ENCODE measurements at places on chromosomes 5 and 9.

DNA sequence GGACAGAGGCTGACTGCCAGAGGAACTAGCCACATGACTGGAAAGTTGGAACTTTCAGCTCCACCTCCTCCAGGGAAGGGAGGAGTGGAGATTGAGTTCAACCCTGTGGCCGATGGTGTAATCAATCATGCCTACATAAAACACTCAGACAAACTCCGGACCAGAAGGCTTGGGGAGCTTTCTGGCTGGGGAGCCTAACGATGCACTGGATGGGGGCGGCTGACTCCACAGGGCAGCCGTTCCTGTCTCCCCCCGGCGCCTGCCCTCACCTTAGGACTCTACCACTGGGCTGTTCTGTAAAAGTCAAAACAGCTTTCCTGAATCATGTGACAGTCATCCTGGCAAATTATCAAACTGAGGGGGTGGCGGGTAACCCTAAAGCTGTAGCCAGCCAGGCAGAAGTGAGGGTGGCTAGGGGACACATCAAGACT, 58.0 kb downstream of the GOLM1 start:
- DNase-seq = no peak

DNA sequence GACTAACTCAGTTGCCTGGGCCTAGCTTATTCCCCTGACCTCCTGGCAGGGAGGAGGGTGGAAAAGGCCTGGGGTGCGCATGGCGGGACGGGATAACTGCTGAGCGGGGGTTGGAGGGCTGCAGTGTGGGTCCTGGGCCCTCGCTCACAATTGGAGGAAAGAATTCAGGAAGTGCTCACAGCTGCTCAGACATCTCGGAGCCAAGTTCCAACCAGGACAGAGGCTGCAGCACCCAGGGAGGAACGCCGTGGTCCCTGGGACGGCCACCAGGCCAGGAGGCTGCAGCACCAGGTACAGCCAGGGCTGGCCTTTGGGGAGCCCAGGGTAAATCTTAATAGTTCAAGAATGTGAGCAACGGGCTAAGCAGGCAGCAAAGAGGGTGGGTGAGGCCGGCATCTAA, at the start of gene SPAAR:
TSS of gene SPAAR (plus strand) at position 217 of the 400 bp plus-strand sequence. CDS start 974 bp downstream, outside the sequence.
- no peak for DNase-seq

GRCh38 chr9:15834541-15834940, 281.7 kb downstream of the CCDC171 start:
- DNase-seq = no peak

GRCh38 chr9:98807814-98808195, 335 bp downstream of the GALNT12 start:
- DNase-seq = no peak

GRCh38 chr9:124202447-124202971, 55.2 kb upstream of the NEK6 start:
- peak; percentile 86 for DNase-seq

- DNase-seq = no peak
Observed at GRCh38 chr5:132211787-132212186, 15.9 kb downstream of the P4HA2 start.

GRCh38 chr5:179199246-179199645, 139.1 kb downstream of the ZNF354C start:
- no peak for DNase-seq

GRCh38 chr5:72556351-72557166, 49.3 kb upstream of the ZNF366 start:
- DNase-seq = peak; percentile 2

DNA sequence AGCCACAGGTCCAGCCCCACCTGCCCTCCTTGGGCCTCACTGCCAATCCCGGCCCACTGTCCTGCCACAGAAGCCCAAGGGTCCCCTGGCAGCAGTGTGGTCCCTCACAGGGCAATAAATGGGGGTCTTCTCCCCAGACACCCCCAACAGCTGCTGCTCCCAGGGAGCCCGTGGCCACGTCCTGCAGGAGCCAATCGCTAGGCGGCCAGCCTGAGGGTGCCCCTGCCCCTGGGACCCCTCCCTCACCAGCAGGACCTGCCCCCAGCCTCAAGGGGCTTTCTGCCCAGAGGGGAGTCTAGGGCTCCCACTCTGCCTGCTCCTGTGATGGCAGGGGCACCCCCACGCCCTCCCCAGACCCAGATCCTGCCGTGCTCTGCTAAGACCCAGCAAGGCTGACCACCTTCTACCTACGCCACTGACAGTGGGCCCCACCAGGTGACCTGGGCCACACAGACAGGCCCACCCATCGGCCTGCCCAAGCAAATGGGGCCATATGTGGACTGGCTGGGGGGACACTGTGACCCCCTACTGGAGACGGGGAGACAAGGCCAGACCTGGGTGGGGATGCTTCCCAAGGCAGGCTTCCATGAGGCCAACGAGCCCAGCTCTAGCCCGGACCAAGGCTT, 17.0 kb downstream of the NOTCH1 start:
- DNase-seq = no peak

DNA sequence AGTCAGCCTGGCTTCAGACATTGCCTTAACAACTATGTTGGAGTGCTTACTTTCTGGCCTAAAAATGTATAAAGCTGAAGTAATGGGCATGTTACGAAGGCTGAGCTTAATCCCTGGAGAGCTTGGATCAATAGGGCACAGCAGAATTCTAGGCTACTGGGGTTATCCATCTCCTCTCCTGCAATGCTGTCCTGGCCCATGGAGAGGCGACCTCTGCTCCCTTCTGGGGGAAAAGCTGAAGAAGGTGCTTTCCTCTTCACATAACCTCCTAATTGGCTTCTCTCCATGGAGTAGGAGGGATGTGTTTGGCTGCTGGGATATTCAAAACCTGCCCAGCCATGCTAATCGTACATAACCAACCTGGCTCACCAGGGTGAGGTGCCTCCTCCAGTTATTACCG, 403.5 kb downstream of the DMRT2 start:
- no peak for DNase-seq

- peak; percentile 4 for DNase-seq
Observed at GRCh38 chr9:100473276-100474081, 530 bp downstream of the TMEFF1 start.

DNA sequence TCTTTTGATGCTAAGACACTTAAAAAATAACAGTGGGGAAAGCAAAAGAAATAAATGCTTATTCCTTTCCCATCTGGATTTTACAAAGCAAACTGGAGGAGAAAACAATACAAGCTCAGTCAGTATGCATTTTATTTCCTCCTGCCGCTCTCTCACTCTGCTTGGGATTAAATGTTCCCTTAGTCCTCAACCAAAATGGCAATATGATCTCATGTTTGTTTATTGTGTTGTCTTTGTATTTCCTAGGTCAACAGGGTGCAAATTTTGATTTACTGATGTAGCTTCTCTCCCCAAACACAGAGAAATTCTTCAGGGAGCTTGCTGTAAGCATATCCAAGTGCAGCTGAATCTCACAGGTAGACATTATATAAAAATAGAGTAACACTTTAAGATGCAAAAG, 92.1 kb upstream of the ERBIN start:
- DNase-seq = no peak

DNA sequence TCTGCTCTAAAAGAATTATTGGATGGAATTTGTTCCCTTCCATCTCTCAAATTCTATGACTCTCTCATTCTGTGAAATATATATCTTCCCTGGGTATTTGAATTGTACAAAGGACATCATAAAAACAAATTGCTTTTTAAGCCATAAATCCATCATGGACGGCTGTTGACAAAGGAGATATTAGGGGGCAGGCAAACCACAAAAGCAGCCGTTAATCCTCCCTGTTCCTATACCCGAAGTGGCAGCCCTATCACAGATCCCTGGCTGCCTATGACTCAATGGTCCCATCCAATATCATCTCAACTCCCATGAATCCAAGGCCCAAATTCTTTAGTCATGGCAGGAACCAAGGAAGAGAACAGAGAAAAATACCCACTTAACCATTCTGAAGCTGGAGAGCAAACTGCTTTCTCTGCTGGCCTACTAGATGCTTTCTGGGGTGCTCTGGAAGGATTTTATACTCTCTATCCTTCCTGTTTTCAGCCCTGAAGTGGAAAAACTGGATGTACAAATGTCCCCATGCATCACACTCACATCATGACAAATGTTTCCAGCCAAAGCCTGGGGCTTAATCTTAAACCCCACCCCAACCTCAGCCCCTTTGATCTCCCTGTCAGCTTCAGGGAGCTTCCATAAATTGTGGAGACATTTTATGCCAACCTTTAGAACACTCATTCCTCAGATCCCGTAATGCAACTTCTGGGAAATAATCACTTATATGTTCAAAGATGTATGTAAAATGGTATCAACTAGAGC, 59.5 kb downstream of the FAM114A2 start:
- DNase-seq = no peak

- DNase-seq = no peak
Observed at GRCh38 chr5:165101709-165102108, 1596.3 kb downstream of the MAT2B start.

DNA sequence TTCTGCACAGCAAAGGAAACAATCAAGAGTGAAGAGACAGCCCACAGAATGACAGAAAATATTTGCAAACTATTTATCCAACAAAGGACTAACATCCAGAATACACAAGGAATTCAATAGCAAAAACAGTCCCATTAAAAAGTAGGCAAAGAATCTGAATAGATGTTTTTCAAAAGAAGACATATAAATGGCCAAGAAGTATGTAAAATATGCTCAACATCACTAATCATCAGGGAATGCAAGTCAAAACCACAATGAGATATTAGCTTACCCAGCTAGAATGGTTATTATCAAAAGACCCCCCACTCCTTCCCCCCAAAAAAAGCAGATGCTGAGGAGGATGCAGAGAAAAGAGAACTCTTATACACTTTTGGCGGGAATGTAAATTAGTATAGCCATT, 13.4 kb upstream of the OR13C8 start:
- no peak for DNase-seq

- no peak for DNase-seq
Observed at GRCh38 chr5:55935371-55935770, 59.4 kb downstream of the IL6ST start.

GRCh38 chr9:72650206-72650605, 128.8 kb downstream of the TMC1 start:
- DNase-seq = no peak

Measured in HL-60 (cell line).